Activated gamma-delta T cell treated with anti-CD3 and anti-CD28 coated beads, Interleukin-2, amount 50 U/mL, for 16 hours (primary cell): ENCODE measurements at places on chromosomes 1 and 21.

DNA sequence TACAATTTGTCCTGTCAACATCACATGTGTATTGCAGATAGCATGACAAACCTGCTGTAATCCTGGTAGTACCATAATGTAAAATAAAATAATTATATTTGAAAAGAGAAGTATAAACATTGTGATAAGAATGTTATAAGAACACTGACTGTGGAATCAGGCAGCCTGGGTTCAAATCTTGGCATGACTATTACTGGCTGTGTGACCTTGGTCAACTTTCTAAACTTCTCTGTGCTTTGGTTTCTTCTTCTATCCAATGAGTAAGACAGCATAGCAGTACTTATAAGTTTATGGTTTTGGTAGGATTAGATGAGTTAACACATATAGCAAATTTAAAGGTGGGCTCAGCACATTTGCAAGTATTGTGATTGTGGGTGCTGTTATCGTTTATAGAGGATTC is 147.1 kb downstream of the NOS1AP start:
- DNase-seq = no peak

- no peak for DNase-seq
Measured at GRCh38 chr1:85464497-85465098, 361 bp downstream of the DDAH1 start.

- DNase-seq = no peak
Measured at GRCh38 chr1:71653952-71654351, 573.1 kb upstream of the ZRANB2 start.

DNA sequence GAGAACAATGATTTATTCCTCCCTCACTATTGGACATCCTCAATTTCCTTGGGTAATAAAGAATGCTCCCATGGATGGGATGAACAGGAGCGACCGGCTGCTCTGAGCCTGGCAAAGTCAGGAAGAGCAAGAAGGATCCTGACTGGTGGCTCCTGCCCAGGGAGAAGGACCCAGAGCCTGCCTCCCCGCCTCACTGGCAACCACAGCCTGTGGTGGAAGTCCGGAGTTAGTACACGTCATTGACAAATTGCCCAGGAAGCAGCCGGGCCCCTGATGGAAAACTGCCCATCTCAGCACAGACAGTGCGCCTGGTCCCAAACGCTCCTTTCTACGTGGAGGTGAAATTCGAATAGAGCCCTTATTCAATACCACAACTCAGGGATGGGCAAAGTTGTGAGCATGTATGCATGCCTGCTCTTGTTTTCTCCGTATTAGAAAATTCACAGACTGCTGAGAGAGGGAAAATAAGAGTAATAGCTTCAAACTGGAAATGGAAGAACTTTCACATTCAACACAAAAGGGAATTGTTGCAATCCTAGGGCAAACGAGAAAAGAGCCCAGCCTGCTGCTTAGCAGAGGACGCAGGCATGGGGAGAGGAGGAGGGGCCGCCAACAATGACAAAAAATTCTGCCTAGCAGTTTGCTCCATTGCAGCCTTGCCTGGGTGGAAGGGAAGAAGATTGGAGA is 397.1 kb upstream of the VAMP3 start:
- DNase-seq = no peak

DNA sequence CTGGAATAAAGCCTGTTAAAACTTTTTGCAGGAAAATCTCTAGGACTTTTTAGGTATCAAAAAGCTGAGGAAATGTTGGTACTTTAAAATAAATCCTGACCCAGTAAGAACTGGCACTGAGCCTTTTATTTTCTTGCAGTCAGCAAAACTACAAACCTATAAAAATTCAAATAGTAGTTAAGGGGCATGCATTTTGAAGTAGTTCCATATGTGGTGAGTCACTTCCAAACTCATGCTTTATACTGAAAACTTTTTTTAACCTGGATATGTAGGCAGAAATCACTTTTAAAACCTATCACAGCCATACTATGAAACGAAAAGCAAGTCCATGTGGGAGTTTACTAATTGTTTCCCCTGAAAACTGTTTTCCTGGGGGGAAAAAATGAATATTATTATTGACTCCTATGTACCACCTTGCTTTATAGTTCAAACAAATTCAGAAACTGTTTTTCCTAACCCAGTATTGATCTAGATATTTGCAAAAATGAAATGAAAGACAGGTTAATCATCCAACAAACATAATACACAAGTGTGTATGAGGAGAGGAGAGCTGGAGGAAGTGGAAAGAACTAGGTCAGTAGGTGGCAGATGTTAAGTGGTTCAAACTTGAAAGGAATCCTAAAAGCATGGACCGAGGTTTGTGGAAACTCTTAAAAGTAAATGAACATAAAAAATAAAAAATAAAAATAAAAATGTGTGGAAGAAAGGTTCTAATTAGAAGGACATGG is 30.5 kb downstream of the NRIP1 start:
- DNase-seq = no peak

GRCh38 chr1:11680270-11681070 is 478 bp downstream of the MAD2L2 start:
- no peak for DNase-seq

DNA sequence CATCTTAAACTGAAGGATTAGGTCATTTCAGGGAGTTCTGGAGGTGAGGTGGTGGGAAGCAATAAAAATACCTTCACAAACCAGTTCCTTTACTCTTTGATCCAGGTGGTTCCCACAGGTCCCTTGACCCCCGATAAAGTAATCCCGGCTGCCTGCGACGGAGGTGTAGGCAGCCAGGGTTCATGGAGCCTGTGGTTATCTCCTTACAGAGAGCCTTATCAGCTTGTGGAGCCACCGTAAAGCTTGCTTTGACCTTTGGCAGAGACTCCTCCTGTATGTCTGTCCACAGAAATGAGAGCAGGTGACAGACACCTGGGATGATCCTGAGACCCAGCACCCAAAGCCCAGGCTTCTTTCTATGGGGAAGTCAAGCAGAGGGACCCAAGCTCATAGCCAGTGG is 243.4 kb downstream of the KIF26B start:
- DNase-seq = no peak

GRCh38 chr21:29649406-29649814 is 290.4 kb downstream of the GRIK1 start:
- DNase-seq = no peak

- no peak for DNase-seq
Measured at GRCh38 chr1:154405747-154406571, 816 bp downstream of the IL6R start.

- no peak for DNase-seq
Measured at GRCh38 chr1:147077936-147078605, 94.2 kb downstream of the PRKAB2 start.

- DNase-seq = no peak
Measured at GRCh38 chr1:109229531-109230127, 15.9 kb downstream of the SARS1 start.

GRCh38 chr1:156506450-156506849 is 5.9 kb upstream of the MEF2D start:
- DNase-seq = no peak

- DNase-seq = no peak
Measured at GRCh38 chr1:147389532-147390184, 147.2 kb downstream of the CHD1L start.

GRCh38 chr21:29350246-29350779 is 51.6 kb downstream of the BACH1 start:
- DNase-seq = no peak

- no peak for DNase-seq
Measured at GRCh38 chr1:204650911-204651570, 34.5 kb downstream of the LRRN2 start.

DNA sequence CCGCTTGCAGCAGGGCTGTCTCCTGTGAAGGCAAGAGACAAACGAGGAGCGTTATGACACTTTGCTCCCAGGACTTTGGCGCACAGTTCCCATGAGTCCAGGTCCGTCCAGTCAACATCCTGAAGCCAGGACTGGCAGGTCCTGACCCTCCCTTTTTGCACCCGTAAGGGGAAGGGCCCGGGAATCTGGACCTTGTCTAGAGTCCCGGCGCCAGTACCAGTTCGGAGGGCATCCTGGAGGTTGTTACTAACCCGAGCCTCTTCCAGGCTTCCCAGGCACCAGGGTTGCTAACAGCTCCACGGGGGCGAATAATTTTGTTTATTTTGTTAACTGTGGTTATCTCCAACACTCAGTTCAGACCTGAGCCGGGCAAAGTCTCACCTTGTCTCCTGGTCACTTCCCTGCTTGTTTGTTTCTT is 682 bp upstream of the RWDD3 start:
- no peak for DNase-seq

GRCh38 chr1:109984190-109984455 is 442 bp upstream of the AHCYL1 start:
- no peak for DNase-seq

- no peak for DNase-seq
Measured at GRCh38 chr1:219124163-219124562, 49.5 kb upstream of the LYPLAL1 start.
